ENCODE measurements at places on chromosomes 1 and 21. TPM values are rescaled to one million over a fixed set of nuclear protein-coding genes. Genes with fewer than 3 reads are reported as not detected.

WNT2B gene
- total RNA-seq: 1.5 TPM

EIF2D gene
- total RNA-seq: 50.1 TPM

AMIGO1 gene
- 1.8 TPM for total RNA-seq

NPR1 gene
- 0.66 TPM for total RNA-seq

AIRE gene
- not detected for total RNA-seq

OXCT2 gene
- 6.4 TPM for total RNA-seq

PER3 gene
- total RNA-seq: 18.8 TPM

ELAPOR1 gene
- total RNA-seq: 0.26 TPM

PDZK1 gene
- 1.5 TPM for total RNA-seq

ASAP3 gene
- 79.1 TPM for total RNA-seq

FCN3 gene
- total RNA-seq: not detected

AIM2 gene
- total RNA-seq: not detected

FOXJ3 gene
- 15.2 TPM for total RNA-seq

AMY1B gene
- not detected for total RNA-seq

LCE1A gene
- not detected for total RNA-seq

ENSA gene
- total RNA-seq: 53.7 TPM

MYOCOS gene
- total RNA-seq: not detected

PRAMEF8 gene
- total RNA-seq: not detected

FCGR2B gene
- total RNA-seq: not detected

TMEM269 gene
- not detected for total RNA-seq

FAM78B gene
- 0.33 TPM for total RNA-seq

SH2D1B gene
- not detected for total RNA-seq

All from fibroblast of lung (primary cell).